Subcutaneous preadipocyte (primary cell): ENCODE measurements at places on chromosomes 7 and 10. TPM values are rescaled to one million over a fixed set of nuclear protein-coding genes. Genes with fewer than 3 reads are reported as not detected.

BTAF1 gene
- total RNA-seq: 30.9 and 45.5 TPM in 2 replicates

PON1 gene
- not detected in 2 replicates for total RNA-seq

PPP1R17 gene
- total RNA-seq: not detected in 2 replicates

VAX1 gene
- not detected in 2 replicates for total RNA-seq

OR2A1 gene
- under 0.01 and 0.37 TPM in 2 replicates for total RNA-seq

TES gene
- 57.0 and 84.3 TPM in 2 replicates for total RNA-seq

ADAM12 gene
- total RNA-seq: 142 and 180 TPM in 2 replicates

CDNF gene
- total RNA-seq: 0.37 and 0.78 TPM in 2 replicates

CYP2C8 gene
- not detected in 2 replicates for total RNA-seq

MRPS16 gene
- total RNA-seq: 73.5 and 93.4 TPM in 2 replicates

MRC1 gene
- total RNA-seq: not detected in 2 replicates

ZNF727 gene
- 0.39 and 1.8 TPM in 2 replicates for total RNA-seq

CYP2W1 gene
- not detected in 2 replicates for total RNA-seq

SPDYE1 gene
- total RNA-seq: under 0.01 TPM in 1 of 2 replicates, not detected in the other

MCM10 gene
- total RNA-seq: 9.6 and 24.8 TPM in 2 replicates

LRRC27 gene
- 7.8 and 9.6 TPM in 2 replicates for total RNA-seq

CALHM3 gene
- total RNA-seq: 0.39 and 1.1 TPM in 2 replicates
